Activated naive CD4-positive, alpha-beta T cell (primary cell): ENCODE measurements at places on chromosomes 1 and 21.

DNA sequence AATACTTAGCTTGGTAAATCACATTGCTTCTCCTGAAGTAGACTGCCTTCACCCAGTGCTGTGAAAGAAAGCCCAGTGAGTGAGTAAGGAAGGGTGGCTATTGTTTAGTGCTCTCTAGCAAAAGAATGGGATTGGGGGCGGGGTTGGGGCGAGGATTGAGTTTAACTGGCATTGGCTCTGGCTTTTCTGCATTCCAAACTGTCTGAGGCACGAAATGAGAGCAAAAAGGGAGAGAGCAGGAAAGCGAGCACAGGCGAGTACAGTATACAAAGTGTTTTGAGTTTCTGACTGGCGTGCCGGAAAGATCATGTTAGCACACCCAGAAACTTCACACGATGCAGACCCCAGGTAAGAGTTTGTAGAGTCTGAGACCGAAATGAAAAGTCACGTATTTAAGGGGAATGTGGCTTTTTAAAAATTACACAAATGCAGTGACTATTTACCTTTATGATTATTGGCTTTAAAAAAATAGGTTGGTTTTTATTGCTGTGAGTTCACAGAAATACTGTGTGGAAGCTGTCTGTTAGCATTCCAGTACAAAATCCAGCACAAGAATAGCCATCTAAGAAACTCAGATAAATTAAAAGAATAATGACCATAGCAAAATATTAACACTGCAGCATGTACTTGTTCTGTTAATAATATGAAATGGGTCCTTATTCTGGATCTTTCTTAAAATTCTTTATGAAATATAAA is 155.4 kb downstream of the CLEC20A start:
- no peak for DNase-seq

- no peak for DNase-seq
Measured at GRCh38 chr1:212797681-212798080, 6.0 kb downstream of the TATDN3 start.

DNA sequence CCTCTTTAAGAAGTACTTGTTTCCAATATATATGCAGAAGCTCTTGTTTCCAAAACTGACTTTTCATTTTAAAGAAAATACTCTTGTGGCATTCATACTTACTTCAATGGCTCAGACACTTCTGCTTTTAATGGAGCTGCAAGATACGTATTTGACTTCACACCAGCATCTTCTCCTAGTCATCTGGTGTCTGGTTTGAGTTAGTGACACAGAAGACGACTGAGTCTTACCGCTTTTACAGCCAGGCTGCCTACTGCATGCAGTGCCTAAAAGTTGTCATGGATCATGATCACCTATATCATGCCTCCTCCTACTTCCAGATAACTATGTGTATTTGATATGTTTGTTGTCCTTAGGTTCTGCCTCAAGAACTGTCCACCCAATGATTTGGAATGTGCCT is 185.9 kb downstream of the TPR start:
- DNase-seq, result no peak

DNA sequence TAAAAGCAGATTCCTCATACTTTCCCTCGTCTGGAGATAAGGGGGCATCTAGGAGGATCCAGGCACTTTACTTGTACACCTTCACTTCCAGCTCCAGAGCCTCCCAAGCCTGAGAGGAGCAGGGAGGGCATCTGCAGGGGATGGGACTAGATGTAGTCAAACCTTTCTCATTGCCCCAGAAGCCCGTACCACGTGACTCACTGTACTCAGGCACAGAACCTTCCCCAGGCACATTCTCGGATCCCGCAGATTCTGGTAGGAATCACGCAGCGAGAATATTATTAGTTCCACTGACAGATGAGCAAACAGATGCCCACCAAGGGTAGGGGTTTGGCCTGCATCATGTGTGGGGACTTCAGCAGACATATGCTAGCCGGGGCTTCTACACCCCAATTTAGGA is 25.2 kb upstream of the TNR start:
- DNase-seq, result no peak

DNA sequence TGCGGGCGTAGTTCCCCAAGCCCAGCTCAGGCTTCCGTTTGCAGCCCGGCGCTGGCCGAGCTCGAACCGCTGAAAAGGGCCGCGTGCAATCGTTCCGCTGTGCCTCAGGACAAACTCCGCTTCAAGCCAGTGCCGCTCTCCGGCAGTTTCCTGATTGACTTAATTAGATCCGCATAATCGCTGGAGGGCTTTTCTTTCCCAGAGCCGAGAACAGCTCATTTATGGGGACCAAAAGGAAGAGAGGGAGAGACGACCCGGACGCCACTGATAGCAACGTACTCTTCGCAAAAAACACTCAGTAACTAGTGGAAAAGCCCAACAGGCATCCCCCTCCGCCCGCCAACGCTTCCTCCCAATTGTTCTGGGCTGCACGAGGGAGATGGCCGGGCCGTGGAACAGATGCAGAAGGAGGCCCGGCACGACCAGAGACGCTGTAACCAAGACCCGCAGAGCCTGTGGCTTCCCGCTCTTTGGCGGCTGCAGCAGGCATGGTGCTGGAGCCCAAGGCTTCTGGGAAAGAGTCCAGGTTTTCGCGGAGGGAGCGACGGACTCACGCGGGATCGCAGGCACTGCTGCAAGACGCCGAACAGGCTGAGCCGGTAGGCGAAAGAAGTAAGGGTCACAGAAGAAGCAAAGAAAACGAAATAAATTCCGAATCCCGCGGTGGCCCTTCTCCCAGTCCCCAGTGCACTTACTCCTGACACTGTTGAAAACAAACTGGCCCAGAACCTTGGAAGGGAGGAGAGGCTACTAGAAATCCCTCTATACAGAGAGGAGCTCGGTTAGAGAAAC is 3.6 kb upstream of the FOXD2 start:
- no peak for DNase-seq

DNA sequence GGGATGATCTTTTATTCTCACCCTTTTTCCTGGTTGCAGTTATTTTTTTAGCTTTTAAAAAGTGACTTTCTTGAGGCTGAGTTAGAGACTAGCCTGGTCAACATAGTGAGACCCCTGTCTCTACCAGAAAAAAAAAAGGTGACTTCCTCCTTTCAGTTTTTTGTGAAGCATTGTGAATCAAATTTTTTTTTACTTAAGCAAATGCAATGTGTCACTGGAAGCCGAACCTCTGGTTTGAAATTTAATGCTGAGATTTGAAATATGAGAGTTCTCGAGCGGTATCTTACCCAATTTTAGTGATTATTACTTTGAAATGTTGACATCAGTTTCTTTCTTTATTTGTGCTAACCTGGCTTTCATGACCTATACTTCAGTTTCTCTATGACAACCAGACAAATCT is 3.6 kb downstream of the CAP1 start:
- DNase-seq, result no peak

GRCh38 chr1:6239950-6240768 is 3.8 kb upstream of the HES3 start:
- no peak for DNase-seq

- DNase-seq, result no peak
Measured at GRCh38 chr1:224459966-224460365, 25.4 kb upstream of the WDR26 start.

- no peak for DNase-seq
Measured at GRCh38 chr1:11314959-11315358, 42.0 kb downstream of the UBIAD1 start.

GRCh38 chr1:153312570-153313186 is at the start of gene PGLYRP3:
Gene PGLYRP3, minus strand, starts transcription at chr1:153312952. Its CDS starts 2,287 bp downstream, at chr1:153310665.
- no peak for DNase-seq

GRCh38 chr1:39908534-39908933 is 6.8 kb upstream of the MYCL start:
- no peak for DNase-seq

- no peak for DNase-seq
Measured at GRCh38 chr1:154468535-154469250, 33.3 kb upstream of the TDRD10 start.

GRCh38 chr1:167555971-167556714 is 2.6 kb upstream of the CREG1 start:
- DNase-seq, result peak; percentile 52

DNA sequence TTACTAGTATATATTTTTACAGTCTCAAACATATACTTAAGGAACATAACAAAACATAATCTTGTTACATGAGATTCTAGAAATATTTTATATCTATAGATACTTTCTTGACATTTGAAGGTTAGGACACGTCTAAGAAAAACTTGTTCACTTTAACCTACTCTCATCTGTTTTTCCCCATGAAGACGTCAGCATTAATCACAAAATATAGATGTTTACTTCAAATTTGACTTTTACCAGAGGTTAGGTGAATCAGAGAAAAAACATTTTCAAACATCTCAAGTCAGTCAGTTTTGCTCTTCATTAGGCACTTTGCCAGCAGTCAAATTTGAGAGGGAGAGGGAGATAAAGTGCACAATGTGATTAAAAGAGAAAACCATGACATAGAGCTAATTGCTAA is 47.7 kb downstream of the BRINP3 start:
- no peak for DNase-seq

DNA sequence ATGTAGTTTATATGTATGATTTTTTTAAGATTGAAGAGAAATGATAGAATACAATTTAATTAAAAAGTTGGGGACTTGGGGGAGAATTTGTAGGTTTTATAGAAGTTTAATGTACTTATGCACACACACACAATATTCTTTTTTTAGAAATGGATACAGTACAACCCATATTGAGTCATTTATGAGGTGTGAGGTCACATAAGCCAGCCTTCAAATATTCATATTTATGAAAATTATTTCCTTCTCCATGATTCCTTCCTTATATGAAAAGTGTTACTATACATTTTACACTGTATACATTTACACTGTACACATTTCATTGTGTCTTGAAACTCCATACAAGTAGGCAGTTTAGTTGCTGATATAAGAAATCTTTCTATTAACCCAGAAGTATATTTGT is 96.2 kb upstream of the CHODL start:
- no peak for DNase-seq

DNA sequence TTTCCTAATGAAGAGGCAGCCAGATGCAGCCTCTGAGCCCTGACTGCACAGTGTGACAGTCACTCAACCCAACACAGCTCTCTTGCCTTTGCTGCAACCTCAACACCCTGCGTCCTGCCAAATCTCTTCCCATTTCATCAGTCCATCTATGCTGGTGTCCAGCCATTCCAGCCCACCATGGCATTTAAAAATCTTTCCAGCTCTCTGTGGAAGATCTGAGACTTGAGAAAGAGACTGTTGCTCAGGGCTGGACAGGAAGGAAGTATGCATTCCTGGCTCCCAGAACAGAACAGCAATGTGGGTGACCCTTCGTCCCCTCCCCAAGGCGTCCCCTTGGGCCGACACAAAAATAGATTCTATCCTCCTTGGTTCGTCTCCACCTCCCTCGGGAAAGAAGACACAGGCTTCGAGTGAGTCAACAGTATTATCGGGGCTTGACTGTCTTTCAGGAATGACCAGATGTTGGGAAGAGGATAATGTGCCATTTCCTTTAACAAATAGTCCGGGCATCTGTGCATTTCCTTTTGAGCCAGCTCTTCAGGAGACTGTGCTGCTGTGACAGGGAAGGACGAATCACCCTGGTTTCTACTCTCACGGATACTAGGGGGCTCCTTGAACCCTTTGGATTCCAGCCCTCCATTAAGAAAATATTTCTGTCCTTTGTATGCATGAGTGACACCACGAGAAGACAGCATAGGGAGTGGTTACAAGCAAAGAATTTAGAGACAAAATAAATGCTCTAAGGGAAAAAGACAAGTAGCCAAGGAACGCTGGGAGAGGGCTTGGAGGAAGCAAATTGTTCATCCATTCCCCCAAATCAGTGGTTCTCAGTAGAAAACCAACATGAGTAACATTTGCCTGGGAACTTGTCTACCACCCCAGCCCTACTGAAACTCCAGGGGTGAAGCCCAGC is 111.4 kb upstream of the CDC42BPA start:
- DNase-seq, result no peak

GRCh38 chr1:155938220-155938627 is 3.2 kb upstream of the RXFP4 start:
- DNase-seq, result no peak

DNA sequence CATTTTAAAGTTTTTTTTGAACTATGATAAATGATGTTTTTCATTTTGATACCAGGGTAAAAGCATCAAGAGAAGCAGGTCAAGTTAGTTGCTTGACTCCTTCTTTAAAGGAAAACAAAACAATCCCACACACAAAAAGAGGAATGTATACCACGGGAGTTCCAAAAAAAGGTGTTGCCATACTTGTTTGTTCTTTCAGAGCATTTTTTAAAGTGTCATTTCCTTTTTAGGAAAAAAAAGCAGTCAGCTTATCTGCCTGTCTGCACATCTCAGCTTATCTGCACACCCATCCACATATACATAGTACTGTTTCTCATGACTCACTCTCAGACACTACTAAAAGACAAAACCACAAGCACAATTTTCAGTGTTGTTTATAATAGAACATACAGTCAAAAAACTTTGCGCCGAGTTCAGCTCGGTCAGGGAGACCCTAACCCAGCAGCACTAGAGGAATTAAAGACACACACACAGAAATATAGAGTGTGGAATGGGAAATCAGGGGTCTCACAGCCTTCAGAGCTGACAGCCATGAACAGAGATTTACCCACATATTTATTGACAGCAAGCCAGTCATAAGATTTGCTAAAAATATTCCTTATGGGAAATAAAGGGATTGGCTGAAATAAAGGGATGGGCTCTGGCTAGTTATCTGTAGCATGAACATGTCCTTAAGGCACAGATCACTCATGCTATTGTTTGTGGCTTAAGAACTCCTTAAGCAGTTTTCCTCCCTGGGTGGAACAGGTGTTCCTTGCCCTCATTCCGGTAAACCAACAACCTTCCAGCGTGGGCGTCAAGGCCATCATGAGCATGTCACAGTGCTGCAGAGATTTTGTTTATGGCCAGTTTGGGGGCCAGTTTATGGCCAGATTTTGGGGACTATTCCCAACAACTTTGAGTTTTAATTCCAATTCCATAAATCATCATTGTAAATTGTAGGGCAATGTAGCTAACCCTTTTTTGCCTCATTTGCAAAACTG is 11.4 kb upstream of the MNDA start:
- no peak for DNase-seq

DNA sequence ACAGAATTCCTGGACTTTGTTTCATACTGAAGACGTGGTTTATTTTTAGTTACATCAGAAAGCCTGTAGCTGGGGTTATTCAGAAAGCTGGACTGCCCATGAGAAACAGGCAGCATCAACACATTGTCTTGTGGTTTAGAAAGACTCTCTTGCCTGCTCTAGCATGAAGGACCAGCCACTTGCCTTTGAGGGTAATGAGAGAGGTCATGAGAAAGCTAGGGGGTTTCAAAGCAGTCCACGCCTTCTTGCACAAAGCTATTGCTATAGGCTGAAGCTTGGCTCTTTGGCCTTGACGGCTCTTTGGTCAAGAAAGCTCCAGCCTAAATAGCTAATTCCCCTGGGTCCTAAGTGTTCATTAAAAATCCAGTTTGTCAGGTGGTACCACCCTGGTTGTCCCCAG is 208.1 kb downstream of the PRDM2 start:
- no peak for DNase-seq

DNA sequence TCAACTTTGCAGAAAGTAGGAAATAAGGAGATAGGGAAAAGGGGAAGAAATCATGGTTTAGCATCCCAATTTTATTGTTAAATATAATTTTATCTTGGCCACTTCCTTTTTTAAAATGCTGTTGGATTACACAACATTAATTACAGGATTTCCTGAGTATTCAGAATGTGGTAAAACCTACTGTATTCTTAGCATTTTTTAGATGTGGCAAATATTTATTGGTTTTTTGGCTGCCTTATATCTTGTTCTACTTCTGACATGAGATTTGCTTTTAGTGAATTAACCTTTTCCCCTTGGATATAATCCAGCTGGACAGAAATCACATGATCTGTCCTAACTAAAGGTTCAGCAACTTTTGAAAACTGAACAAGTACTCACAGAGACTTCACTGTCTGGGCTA is 104.9 kb downstream of the PTGS2 start:
- DNase-seq, result no peak

GRCh38 chr21:40603774-40604173 is 243.2 kb downstream of the DSCAM start:
- no peak for DNase-seq
